ENCODE measurements at places on chromosomes 1 and 21.

GRCh38 chr1:159802111-159802510 is at the start of gene FCRL6:
Gene FCRL6, plus strand, starts transcription at chr1:159802360. Its CDS starts 65 bp downstream, at chr1:159802425.
- no peak for DNase-seq

GRCh38 chr1:55305735-55306134 is 90.6 kb upstream of the USP24 start:
- DNase-seq = no peak

GRCh38 chr1:83970114-83970513 is 28.8 kb downstream of the TTLL7 start:
- no peak for DNase-seq

- DNase-seq = no peak
These were observed 59.8 kb upstream of the CASZ1 start for GRCh38 chr1:10856176-10856683.

DNA sequence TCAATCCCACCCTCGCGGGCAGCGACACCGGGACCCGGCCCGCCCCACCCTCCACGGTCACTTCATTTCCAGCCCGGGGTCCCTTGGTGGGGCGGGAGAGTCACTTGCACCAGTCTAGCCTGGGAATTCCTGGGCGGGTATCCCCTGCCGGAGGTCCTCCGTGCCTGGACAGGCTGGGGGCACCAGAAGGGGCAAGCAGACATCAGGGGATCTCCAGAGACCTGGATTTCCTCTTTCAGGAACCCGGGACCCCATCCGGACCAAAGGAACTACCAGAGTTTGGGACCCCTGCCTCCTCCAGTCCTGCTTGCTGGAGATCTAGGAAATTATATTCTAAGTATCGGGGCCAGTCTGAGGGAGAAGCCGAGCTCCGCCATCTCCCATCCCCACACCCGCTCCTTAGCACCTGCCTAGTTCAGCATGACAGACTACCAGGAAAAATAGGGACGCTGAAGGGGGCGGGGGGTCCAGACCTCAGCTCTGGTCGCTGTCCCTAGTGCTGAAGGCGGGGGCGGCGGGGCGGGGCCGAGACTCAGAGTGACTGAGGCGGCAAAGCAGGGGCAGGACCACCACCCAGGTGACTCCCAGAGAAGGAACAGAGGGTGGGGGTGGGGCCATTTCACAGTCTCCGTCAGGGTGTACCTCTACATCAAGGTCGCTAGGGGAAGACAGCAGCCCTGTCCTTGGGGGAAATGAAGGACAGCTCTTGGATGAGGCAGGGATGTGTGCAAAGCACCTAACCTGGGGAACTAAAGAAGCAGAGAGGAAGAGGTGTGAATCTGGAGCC is 832 bp downstream of the HCN3 start:
- DNase-seq = peak; percentile 67

DNA sequence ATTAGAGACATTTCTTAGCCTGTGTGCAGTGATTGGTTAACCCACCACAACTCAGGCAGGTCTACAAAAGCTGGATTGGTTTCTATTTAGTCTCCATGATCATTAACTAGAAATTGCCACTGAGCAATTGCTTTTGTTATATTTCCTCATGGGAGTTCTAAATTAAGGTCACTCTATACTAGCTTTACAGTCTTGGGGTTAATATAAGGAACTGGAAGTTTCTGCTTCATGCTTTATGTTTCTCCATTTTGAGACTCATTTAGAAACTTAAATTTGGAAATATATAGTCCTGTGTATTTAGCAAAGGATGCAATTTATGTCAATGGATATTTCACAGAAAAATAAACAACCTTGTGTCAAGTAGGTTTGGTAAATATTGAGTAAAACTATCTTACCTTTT is 137.5 kb downstream of the HLX start:
- DNase-seq = no peak

DNA sequence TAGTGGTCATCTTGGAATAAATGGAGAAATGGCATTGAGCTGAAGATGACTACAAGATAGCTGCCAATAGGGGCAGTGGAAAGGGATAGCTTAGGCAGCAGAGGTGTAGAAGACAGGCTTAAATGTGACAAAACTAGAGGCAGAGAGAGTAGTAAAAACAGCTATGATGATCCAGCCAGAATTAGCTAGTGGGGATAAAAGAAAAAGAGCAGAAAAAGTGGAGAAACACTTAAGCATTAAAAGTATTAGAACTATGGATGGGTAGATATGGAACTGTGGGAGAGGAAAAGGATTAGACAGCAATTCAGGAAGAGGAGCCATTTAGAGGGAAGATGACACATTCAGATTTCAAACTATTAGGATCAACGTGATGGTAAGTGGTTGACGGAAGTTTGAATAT is 202.5 kb upstream of the SAMSN1 start:
- no peak for DNase-seq

DNA sequence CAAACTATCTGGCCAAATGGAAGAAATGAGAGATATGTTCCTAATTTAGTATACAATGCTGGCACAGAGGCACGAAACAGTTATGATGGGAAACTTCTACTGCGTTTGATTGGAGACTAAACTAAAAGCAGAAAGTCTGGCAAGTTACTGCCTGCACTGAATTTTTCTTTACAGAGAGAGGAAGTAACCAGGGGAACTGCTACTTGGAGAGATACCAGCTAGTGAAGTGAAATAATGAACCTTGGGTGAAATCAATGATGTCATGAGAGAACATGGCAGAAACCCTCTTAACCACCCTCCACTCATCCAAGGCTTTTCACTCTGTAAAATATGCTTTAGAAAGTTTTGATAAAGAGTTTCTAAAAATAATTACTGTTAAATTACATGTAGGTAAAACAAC is 29.3 kb downstream of the NIBAN1 start:
- DNase-seq = no peak

- no peak for DNase-seq
These were observed 10.4 kb upstream of the FMO2 start for GRCh38 chr1:171174560-171175294.

GRCh38 chr21:25589887-25590286 is 17.4 kb downstream of the MRPL39 start:
- no peak for DNase-seq

- DNase-seq = no peak
These were observed 125.3 kb downstream of the DNM3 start for GRCh38 chr1:171966426-171967220.

DNA sequence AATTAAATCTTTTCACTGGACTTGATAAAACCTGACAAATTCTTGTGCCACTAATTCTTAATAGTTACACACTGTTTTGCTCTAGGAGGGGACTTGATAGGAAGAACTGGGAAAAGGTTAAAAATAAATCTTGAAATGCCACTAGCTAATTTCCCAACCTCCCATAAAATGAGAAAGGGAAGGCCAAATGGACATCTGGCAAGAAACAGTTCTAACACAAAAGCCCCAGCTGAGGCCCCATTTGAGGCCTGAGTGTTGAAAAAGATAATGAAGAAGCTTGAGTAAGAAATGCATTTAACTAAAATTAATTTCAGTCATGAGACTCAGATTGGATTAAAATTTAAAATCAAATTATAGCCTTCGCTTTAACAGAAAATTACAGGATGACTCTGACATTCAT is 11.2 kb upstream of the RAP1GAP start:
- no peak for DNase-seq

DNA sequence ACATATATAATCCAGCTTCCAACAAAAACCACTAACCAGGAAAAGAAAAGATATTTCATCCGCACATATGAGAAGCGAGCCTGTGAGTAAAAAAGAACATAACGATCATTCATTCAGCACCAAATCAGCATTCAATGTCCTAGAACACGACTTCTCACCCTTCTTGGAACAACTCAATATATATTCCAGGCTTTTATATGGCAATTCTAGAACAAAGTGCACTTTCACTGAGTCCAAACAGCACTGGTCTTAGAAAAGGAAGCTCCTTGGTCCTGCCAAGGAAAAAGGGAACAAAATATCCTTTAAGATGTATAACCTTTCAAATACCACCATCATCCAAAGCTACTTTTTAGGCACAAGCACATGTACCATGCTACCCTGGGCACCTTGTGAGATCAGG is 44.5 kb downstream of the RPL5 start:
- no peak for DNase-seq

- DNase-seq = no peak
These were observed 3.4 kb upstream of the LAMB3 start for GRCh38 chr1:209655411-209656231.

DNA sequence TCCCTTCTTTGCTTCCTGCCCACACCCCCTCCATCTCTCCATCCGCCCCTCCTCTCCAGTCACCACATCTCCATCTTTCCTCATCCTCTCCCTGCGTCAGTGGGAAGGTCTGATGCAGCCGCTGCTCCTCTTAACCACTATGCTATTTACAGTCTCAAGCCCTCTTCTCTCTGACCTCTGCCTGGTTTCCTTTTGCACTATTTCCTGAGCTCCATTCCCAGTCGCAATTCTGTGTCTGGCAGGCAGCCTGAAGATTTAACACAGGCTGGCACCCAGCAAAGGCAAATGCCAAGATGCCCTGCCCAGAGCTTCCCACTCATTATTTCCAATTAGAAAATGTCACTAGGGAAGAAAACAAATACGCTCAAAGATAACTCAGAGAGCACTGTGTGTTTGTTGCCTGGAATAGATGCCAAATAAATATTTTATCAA is 89.6 kb upstream of the LPGAT1 start:
- no peak for DNase-seq

- no peak for DNase-seq
These were observed 283.9 kb downstream of the PBX1 start for GRCh38 chr1:164842870-164843269.

DNA sequence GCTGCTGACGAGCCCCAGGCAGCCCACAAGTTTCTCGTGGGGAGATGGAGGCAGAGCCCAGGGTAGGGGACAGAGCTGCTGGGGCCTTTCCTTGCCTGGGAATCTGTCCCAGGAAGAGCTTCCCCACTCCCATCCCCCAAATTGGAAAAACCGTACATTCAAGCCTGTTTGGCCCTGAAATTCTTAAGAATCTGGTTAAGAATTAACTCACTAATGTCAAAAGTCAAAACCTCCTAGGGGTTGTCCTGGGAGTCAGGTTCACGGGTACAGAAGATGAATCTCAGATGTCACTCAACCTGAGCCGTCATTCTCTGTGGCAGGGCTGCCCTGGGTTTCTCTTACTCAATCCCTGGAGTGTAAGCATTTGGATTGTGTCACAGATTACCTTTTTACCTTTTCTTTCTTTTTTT is 8.4 kb downstream of the C1orf115 start:
- DNase-seq = no peak

GRCh38 chr1:56627636-56628039 is 17.5 kb upstream of the PRKAA2 start:
- DNase-seq = no peak

- no peak for DNase-seq
These were observed 156.2 kb downstream of the ZBTB18 start for GRCh38 chr1:244207042-244207934.

DNA sequence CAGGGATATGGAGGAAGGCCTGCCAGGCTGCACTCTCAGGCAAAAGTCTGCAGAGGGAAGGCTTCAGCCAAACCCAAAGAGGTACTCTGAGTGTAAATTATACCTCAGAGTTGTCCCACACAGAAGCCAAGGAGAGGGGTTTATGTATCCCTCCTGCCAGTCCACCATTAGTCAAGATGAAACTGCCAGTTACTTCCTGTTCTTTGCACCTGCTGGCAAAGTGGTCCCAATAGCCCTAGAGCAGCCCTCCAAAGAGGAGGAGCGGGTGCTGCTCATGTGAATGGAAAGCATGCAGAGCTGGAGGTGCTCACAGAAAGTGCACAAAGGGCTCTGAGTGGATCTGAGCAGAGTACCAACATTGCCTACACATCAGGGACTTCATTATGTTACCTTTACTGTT is 37.1 kb upstream of the MCOLN3 start:
- no peak for DNase-seq

DNA sequence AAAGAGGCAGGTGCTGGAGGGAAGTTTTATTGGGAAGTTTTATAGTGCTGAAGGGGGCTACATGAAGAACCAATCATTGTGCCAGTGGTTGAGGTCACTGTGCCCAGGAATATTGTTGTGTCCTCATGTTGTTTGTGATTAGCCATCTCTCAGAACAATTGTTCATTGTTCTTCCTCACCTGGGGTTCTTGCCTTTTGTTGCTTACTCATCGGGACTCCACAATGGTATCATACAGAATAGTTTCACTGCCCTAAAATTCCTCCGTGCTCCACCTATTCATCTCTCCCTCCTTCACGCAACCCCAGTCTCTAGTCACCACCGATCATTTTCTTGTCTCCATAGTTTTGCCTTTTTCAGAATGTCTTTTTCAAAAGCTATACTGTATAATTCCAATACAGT is 38.9 kb upstream of the CDC14A start:
- DNase-seq = no peak
